ENCODE measurements at places on chromosomes 7 and 10.

GRCh38 chr7:128076796-128077271 is 45.6 kb upstream of the LRRC4 start:
- DNase-seq = no peak

- no peak for DNase-seq
Observed at GRCh38 chr7:70953331-70953741, 178.6 kb upstream of the GALNT17 start.

GRCh38 chr10:80498833-80499741 is 38.6 kb upstream of the SH2D4B start:
- no peak for DNase-seq

DNA sequence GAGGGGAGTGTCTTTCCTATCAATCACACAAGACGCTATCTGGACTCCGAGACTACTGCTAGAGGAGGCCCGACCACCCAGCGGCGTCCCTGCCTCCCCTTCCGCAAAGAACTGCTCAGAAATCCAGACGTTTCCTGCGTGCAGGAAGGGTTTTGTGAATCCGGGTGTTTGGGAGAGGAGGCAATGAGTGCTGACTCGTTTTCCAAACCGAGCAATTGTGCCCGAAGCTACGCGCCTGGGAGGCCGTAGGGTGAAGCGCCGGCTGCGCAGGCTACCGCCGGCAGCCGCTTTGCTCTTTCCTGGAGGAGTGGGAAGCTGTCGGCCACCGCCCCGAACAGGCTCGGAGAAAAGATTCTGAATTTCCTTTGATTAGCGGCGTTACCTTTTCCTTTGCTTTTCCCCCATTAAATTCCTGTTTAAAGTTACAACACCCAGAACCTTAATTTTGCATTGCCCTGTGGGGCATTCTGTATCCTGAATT is 5.3 kb downstream of the VAX1 start:
- no peak for DNase-seq

DNA sequence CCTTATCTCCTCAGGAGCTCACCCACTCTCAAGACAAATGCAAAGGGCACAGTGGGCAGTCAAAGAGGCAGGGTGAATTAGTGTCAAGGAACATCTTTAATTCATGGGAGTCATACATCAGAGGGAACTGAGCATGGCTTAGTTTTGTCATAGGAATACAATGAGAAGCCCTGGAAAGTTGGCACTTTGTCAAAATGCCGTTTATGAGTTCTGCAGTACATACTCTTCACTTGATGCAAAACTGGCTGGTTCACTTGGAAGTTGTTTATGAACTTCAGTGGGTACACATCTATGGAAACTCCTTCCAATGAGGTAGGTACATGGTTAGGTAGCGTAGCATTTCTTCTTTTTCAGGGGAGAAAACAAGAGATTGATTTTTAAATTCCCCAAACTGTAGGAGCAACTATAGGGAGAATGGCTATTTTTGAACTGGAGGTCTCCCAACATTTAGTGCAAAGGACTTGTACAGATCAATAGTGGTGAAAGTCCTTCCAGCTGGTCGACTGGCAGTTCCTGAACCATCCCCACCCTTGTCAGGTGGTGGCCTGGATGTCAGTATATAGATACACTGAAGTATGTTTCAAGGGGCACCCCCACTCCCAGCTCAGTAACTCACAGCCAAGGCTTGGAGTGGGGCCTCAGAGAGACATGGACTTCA is 580.5 kb downstream of the REEP3 start:
- DNase-seq = no peak

- DNase-seq = no peak
Observed at GRCh38 chr7:74606101-74606908, 51.2 kb upstream of the GTF2I start.

DNA sequence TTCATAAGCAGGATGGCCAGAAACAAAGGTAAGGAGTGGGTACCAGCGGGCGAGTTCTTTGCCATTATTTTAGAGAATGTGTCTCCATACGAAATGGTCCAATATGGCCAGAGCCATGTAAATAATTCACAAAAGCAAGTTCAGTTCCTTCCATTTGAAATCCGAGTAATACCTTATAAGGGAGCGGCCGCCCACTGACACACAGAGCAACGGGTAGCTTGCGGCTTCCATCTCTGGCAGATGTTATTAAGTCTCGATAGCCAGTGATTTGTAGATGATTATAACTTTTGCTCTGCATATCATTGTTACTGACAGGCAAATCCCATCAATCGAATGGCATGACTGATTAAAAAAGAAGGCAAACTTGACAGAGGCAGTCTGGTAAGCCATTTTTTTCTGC is 63.2 kb downstream of the GFRA1 start:
- DNase-seq = no peak

- DNase-seq = no peak
Observed at GRCh38 chr7:106216923-106217542, 67.8 kb downstream of the NAMPT start.

DNA sequence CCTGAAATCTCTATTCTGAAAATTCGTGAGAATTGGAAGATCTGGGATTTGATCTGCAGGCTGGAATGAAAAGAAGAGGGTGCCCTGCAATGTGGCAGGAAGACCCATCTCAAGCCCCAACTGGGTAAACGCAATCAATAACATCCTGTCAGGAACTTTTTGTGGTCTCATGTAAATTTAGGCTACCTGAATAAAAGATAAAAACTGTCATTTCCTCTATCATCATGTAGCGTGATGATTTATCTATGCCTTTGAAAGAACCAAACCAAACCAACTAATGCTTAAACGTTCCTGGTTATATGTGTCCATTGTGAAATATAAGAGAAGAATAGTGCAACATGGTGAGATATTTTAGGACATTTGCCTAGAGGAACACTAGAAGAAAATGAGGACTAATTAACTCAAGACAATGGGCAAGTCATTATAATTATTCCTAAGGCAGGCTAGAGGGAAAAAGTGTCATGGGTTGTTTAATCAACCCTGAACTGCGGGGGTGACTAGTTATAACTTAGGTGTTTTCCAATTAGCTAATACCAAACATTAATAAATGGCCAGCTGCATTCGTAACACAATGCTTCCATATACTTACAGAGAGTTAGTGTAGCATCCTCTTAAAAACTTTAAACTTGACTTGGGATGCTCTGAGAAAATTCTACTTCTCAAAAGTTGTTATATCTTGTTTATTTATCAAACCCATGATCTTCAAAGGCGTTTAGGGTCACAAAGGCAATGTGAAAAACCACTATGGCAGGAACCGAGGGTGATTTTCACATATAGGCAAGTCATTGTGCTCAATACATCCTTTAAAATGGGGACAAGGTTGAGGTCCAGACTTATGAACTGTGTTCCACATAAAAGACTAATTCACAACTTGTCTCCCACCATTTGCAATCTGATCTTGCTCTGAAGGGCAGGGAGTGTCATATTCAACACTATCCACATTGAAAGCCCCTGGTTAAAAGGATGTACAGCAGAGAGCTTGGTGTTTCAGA is 48.6 kb upstream of the ADO start:
- no peak for DNase-seq

DNA sequence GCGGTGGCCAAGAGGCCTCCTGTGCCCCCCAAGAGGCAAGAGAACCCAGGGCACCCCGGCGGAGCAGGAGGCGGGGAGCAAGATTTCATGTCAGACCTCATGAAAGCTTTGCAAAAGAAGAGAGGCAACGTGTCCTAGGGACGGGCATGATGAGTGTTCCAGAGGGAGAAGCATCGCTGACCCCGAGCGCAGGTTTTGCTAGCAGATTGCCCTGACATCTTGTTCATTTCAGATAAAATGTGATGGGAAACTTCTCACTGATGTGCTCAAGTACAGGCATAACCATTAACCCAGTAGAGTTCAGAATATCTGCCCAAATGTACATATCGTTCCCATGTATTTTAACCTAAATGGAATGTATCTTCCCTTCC is 129.2 kb downstream of the APBB1IP start:
- no peak for DNase-seq

DNA sequence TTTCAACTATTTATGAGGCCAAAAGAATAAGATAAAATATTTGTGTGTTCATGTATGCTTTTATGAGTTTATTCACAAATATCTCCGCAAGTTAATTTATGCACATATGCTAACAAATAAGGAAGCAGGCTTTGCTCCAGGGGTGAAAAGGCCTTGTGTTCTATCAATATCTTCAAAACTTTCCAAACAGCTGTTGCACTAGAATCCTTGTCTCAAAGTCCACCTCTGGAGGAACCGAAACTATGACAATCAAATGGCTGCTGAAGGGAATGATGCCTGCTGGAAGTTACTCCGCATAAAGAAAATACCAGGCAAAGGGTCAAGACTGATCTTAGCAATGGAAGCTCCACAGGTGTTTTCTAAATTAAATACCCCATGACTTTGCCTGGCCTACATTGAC is 145.0 kb upstream of the GHITM start:
- no peak for DNase-seq

- DNase-seq = no peak
Observed at GRCh38 chr10:64636461-64636860, 1115.3 kb downstream of the REEP3 start.

GRCh38 chr7:47461161-47461560 is 120.8 kb downstream of the TNS3 start:
- DNase-seq = no peak

DNA sequence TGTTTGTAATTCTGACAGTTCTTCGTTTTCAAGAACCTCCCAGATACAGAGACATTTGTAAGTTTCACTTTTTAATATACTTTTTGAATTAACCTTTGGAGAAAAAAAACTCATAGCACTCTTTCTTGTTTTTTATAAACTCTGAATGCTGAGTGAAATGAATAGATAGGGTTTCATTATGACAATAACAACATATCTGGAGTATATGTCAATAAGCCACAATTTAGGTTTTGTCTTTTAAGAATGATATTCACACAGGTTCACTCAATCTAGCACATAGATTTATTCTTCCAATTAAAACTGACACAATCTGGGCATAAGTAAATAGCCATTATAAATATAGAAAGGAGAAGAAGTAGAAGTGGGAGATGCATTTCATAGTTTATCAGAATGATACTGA is 21.7 kb downstream of the ABCA13 start:
- no peak for DNase-seq

DNA sequence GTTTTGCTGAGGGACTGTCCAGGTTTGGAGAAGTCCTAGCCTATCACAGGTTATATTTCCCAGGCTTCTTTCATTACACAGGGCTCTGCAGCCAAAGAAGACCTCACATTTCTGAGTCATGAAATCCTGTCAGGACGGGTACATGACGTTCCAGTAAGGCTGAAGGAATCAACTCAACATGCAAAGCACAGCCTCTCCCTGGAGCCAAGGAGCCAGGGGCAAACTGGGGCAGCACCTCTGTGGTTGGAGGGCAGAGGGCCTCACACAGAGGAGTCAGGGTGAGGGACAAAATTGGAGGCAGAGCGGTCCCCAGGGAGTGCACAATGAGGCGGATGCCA is 116.3 kb upstream of the GDF10 start:
- DNase-seq = no peak

DNA sequence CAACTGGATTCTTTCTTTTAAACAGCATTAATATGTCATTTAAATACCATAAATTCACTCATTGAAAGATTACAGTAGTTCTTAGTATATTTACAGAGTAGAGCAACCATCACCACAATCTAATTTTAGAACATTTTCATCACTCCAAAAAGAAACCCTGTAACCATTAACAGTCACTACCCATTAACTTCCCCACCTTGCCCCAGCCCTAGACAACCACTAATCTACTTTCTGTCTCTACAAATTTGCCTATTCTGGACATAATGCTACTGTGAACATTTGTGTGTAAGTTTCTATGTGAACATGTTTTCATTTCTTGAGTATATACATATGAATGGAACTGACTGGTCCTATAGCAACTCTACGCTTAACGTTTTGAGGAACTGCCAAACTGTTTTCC is 42.4 kb downstream of the P4HA1 start:
- DNase-seq = no peak

- peak; percentile 8 for DNase-seq
Observed at GRCh38 chr7:40133561-40134427, 628 bp downstream of the MPLKIP start.

- no peak for DNase-seq
Observed at GRCh38 chr7:6106140-6106904, 75.1 kb downstream of the ANKRD61 start.

GRCh38 chr7:151509670-151510333 is 9.9 kb downstream of the RHEB start:
- DNase-seq = no peak

- no peak for DNase-seq
Observed at GRCh38 chr7:128812514-128813168, 17.6 kb upstream of the FLNC start.

- DNase-seq = peak; percentile 27
Observed at GRCh38 chr7:106480161-106480579, 180.8 kb downstream of the CCDC71L start.

DNA sequence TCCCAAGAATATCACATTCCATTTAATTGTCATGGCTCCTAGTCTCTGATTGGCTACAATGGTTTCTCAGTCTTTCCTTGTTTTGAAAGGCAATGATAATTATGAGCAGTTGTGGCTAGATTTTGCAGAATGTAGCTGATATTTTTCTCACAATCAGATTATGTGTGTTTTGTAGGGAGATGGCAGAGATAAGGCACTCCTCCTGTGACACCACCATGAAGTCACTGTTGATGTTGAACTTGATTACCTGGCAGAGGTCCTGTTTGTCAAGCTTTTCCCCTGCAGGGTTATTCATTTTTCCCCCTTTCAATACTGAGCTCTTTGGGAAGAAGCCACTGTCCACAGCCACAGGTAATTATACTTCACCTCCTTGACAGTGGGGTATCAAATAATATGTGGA is 602.9 kb upstream of the PFKP start:
- DNase-seq = no peak

DNA sequence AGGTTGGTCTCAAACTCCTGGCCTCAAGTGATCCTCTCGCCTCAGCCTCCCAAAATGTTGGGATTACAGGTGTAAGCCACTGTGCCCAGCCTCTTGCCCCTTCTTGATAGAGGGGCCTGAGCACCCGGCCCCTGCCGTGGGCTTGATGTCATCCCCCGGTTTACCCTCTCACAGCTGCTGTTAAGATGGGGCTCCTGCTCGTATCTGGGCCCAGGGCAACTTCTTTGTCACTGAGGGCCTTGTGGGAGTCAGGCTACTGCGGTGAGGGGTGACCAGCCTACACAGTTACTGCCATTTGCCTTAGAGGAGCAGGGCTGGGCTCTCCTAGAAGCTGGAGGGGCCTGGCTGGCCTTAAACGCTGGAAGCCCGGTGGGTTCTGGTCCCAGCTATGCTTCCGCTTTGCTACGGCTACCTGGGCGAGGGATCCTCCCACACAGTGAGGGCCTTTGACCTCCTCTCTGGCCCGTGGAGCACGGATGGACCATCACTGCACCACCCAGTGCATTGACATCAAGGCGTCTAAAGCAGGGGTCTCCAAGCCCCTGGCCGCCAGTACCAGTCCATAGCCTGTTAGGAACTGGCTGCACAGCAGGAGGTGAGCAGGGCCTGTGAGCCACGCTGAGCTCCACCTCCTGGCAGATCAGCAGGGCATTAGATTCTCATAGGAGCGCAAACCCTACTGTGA is 1.1 kb upstream of the TMEM130 start:
- no peak for DNase-seq

Measured in GM12864 (cell line).